Activated naive CD4-positive, alpha-beta T cell treated with anti-CD3 and anti-CD28 coated beads, Interleukin-2, amount 10 ng/mL, durations not matched to agents 7 days and 5 days (primary cell): ENCODE measurements at places on chromosomes 6 and 20.

DNA sequence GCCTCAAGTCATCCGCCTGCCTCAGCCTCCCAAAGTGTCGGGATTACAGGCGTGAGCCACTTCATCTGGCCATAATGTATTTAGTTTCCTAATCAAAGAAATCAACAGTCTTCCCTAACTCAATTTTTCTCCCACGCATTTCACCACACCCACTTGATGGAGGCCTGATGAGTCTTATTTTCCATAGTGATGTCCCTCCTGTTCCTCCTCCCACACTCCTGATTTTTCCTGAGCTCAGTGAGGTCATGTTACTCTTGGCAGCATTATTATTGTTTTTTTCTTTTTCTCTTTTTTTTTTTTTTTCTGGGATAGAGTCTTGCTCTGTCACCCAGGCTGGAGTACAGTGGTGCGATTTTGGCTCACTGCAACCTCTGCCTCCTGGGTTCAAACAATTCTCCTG, 8.9 kb downstream of the ABRACL start:
- DNase-seq = no peak

DNA sequence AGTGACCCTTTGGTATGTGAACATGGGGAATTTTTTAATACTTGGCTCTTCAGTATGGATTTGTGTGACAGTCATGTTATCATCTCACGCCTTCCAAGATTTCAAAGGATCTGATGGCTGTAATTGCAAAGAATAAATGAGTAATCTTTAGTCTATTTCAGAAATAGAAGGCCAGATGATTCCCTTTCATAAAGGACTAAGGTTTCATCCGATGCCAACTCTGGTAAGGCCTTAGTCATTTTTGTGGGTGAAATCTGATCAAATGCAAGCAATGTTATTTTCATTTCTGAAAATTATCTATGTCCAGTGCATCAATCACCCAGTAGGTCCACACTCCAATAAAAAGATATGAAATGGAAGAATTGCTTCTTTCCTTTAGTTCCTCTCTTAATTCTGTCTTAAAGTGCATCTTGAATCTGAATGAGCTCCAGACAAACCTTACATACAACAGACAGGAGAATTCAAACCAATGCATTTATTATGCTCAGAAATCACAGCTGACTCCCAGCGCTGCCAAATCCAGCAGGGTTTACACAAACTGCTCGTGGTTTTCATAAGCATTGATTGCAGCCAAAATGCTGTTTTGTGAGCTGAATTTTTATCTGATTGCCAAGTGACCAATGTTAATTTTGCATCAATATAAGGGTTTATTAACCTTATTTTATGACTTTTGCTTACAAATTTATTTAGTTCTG, 565.2 kb upstream of the MARCKS start:
- DNase-seq = no peak

- DNase-seq = peak; percentile 29
These were observed 39.8 kb upstream of the ARHGAP18 start for GRCh38 chr6:129749749-129750120.

DNA sequence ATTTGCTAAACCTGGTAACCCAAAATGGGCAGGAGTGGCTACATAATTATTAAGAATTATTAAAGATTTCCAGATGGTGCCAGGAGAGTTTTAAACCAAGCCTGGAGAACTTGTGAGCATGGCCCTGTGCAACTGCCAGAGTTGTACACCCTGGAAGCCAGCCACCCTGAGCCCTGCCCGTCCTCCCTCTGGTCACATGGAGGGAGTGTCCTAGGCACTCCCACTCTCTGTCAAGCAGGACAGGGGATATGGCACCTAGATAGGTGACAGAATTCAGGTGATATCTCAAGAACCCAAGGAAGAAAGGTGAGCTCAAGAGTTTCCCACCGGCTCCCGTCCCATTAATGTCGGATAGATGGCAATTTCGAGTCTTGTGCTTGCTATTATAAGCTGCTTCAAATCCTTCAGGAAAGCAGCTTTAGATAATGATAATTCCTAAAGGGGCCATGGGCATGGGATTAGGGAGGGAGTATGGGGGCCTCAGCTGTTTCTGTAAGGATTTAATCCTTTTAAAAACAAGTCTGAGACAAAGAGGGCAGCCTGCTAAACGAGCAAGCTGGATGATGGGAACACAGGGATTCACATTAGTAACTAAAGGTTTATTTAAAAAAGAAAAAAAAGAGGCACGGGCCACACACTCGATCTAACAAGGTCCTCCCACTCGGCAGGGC, 169.1 kb downstream of the BMP7 start:
- no peak for DNase-seq

DNA sequence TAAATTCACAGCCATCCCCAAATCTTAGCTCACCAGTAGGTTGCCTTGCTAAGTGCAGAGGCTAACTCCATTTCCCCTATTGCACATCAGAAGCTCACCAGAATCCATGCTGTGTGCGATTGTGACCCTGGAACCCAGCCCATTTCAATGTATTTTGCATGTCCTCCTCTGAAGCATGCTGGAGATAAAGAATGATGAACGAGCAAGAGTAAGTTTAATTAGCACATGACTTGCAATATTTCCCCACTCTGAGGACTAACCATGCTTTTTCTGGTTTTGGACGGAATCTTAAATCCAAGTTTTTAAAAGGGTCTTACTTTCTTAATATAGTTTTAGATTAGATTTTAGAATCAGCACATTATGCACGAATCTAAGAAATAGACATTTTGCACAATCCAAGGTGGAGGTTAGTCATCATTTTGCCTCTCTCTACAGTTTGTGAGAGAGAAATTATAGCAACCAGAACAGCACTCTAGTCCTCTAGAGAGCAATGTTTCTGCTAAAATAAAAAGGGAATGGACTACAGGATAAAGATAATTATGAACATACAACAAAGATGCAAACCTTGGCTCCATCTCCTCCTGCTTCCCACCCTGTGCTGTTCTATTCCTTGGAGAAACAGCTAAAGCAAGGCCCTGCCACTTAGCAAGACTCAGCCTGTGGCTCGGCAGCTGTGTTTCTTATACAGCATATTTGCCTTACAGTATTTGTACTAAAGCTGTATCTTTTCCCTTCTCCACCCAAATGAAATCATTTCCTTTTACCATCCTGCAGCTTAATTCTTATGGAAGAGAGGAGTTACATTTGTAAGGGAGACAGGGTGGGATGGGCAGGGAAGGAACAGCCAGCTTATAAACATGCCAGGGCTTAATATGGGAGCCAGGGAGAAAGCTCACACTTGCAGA, 24.9 kb upstream of the LAMA4 start:
- no peak for DNase-seq

DNA sequence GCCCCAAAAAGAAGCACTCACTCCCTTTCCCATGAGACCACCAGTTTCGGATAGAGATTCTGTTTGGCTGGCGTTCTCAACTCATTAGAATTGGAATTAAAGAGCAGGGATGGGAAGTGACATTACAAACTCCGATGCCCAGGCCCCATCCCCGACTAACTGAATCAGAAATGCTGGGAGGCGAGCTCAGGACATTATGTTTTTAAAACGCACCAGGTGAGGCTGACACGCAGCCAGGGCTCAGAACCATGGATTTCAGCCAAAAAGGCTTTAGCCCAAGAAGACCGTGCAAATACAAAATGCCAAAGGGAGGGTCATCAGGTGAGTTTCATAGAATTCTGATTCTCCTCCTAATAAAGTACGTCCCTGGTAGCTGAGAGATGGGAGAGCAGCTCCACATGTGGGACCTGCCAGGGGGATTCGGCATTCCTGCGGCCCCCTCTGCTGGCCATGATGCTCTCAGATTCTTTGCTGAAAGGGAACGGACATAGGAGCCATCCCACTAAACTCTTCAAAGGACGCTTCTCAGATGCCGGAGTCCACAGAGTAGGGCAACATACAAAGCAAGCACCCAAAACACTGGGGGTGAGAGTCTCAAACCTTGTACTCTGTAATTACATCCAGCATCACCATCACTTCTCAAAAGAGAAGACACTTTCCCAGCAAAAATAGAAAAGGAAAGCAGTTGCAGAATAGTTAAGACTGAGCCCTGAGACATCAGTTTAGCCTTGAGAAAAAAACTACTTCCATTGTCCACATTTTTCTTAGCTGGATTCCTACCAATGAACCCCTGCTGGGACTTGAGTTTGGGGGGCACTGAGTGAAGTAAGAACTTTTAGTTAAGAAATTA, 205.2 kb downstream of the BMP7 start:
- no peak for DNase-seq

- no peak for DNase-seq
These were observed 396.7 kb upstream of the JARID2 start for GRCh38 chr6:14849185-14849584.

GRCh38 chr20:46174469-46175126, 56.5 kb downstream of the CD40 start:
- peak; percentile 80 for DNase-seq
